ENCODE measurements at places on chromosomes 3 and 15.
A peak's percentile ranks its signal among the peaks of the same experiment; 100 is the strongest.

DNA sequence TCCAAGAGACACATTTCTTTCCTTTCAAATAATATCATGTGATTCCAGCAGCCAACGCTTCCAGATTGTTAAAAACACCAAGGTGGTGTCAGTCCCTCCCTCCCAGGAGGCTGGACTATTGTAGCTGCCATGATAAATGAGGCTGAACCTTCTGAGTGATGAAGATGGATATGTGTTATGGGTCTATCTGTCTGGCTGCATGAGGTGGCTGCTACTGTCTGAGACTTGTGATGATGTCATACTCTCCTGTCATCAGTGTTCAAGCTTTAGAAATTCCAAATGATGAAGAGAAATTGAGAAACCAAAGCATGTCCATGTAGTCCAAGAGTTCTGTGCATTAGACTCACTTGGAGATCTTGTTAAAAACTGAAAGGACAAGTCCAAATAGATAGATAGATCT, 683.0 kb downstream of the NTRK3 start:
- no peak for DNase-seq

GRCh38 chr3:134311265-134311664, 60.6 kb upstream of the RYK start:
- DNase-seq, result no peak

GRCh38 chr3:183244219-183244618, 8.8 kb upstream of the B3GNT5 start:
- no peak for DNase-seq

DNA sequence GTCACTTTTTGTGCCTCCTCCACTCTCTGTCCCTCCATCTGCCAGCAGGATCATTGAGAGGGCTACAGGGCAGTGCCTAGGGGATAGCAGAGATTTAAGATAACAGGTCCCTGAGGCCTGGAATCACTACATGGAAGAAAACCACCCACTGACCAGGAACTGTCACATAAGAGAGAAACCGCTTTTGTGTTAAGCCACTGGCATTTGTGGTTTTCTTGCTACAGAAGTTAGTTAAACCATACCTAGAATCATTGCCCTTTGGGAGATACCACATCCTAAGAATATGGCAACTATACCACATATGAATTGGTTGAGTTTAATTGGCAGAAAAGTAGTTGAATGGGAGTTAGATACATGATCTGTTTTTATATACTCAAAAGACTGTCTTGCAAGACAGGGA, 112.8 kb upstream of the LPP start:
- no peak for DNase-seq

- DNase-seq, result no peak
Measured at GRCh38 chr15:40793216-40793989, 13.5 kb upstream of the ZFYVE19 start.

DNA sequence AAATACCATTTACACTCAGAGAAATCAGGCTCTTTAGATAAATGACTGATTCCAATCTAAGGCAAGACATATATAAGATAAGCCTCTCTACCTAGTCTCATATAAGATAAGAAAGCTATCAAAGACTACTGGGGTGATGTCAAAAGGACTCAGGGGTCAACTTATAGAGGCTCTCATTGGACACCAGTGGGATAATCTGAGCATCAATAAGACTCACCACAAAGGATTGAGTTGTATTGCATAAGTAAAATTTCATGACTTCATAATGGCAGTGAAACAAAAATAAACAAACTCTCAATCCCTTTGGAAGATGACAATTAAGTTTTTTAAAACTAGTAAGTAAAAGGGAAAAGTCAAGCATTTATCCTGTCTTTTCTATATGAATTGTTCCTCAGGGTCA, 317.8 kb downstream of the SHQ1 start:
- no peak for DNase-seq

DNA sequence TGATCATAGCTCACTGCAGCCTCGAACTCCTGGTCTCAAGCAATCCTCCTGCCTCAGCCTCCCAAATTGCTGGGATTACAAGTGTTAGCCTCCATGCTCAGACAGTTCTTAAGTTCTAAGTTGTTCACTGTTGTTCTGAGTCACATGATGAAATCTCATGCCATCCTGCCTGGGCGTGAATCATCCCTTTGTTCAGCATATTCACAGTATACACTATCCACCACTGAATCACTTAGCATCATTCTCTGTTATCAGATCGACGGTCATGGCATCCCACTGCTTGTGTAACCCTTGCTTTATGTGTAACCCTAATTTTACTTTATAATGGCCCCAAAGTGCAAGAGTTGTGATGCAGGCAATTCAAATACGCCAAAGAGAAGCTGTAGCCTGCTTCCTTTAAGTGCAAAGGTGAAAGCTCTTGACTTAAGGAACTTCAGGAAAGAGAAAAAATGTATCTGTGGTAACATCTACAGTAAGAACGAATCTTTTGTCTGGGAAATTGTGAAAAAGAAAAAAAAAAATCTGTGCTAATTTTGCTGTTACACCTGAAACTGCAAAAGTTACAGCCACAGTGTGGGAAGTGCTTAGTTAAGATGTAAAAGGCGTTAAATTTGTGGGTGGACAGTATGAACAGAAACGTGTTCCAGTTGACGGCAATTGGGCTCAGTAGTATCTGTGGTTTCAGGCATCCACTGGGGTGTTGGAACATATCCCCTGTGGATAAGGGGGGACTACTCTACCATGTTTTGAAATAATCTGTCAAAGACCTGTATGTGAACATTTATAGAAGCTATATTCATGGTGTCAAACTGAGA, 80.6 kb downstream of the PCOLCE2 start:
- DNase-seq, result no peak

DNA sequence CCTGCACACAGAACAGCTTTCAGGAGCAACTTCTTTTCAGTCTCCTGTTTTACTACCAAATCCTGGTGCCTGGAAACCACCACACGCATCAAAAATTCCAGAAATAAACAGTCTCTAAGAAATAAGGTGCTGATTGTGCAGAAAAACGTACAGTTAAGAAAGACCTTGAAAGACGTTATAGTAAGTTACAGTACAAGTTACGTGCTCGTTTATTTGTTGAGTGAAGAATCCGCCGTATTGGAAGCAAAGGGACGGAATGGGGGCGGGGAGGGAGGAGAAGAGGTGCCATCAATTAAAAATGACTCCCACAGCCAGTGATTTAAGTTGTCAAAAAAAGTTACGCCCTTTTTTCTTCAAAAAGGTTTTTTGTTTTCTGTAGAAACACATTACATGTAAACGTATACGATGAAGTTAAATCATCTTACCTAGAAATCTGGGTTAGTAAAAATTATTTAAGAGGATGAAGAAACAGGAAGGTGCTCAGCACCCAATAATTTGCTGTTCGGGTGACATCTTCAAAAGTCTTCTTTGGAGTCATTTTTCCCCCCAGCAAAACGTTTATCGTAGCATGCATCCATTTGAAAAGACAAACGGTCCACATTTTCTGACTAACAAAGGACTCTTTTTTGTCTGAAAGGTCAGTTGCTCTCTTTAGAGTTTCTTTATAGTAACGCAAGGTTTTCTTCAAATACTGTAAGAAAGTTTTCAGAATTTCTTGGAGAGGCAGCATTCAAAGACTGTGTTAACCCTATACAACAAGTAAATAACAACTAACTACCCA, 782 bp upstream of the UACA start:
- DNase-seq, result no peak

GRCh38 chr3:63478990-63479660, 173.3 kb upstream of the SNTN start:
- DNase-seq, result no peak

- no peak for DNase-seq
Measured at GRCh38 chr3:41974223-41974622, 12.3 kb upstream of the ULK4 start.

GRCh38 chr3:9080163-9080562, 116.9 kb upstream of the RAD18 start:
- DNase-seq, result no peak

GRCh38 chr3:81592101-81592500, 169.3 kb downstream of the GBE1 start:
- DNase-seq, result no peak

DNA sequence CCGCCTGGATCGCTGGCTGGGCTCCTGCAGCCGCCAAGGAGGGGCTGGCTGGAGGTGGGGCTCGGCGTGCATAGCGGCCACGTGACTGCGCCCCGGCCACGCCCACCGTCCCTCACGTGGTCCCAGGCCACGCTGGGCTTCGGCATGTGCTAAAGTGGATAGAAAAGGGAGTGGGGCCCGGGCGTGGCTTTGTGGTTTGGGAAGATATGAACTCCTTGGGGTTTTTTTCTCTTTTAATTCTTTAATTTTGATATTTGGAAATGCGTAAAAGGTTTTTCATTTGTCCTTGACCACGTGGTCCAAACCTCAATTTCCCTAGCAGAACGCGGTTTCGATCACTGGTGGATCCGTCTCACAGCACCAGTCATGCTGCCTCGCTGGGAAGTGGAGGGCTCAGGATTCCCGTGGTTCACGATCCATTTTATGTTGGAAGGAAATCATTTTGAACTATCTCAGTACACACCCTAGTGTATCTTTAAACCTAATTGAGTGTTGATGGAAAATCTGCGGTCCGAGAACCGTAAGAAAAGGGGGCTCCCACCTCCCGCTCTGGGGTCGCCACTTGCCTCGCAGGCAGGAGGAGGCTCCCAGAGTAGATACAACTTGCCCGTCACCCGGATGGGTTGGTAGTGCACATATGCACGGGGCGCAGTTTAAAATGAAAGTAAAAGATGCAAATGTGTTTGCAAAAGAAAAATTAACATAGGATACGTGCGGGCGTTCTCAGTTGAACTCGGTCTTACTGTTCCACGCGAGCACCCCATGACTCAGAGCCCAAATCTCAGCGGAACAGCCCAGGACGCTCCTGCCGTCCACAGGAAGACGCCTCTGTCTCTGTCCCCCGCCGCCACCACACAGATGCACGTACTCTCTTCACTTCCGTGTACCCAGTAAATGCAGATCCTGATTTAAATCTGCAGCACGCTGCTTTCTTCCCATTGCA, 141.9 kb downstream of the PGPEP1L start:
- peak; percentile 53 for DNase-seq

- DNase-seq, result no peak
Measured at GRCh38 chr15:40064231-40064894, 25.4 kb upstream of the SRP14 start.

DNA sequence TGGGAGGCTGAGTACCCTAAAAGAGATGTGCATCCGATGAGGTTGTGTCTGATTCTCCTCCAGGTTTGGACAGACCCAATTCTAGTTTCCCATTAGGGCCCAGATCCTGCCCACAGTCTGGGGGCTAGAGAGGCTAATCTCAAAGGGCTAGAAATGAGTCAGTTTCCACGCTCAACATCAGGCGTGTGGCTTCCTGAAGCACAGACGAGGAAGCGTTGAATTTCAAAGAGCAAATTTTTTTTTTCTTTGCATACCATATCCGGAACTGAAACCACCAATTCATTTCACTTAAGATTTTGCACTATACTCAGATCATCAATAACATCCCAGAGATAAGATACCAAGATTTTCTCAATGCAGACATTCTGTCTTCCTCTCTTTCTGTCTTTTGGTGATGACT, 173.8 kb upstream of the BCL6 start:
- DNase-seq, result peak; percentile 48

DNA sequence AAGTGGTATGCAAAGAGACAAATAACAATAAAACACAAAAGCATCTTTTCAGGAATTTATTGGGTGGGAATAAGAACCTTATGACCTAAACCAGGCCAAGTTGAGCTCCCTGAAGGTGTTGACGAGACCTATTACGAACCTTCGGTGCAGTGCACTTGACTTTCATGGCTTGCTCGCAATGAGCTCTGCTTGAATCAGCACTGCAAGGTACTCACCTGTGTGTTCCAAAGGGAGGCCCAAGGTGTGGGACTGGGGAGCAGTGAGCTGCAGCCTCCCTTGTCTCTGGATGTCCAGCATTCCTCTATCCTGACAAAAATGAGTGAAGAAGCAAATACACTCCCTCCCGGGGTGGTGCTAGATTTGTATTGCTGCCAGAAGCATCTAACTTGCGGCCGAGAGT, at the start of gene MDFIC2:
TSS of gene MDFIC2 (minus strand) at position 303 of the 400 bp plus-strand sequence. CDS start 665 bp downstream, outside the sequence.
- no peak for DNase-seq

DNA sequence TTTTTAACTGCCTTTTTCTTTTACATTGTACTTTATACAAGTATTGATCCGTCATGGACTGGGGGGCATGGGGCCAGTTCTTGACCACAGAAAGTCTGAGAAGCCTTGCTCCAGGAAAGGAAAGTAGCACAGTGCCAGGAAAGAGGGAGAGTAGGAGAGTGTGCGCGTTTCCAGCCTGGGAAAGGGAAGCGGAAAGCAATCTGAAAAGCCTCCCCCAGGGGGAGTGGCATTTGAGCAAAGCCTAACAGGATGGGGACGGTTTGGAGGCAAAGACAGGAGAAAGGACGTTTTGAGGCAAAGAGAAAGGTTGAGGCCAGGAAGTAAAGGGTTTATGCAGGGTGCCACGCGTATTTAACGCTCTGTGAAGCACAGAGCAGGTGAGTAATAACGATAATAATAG, 116.9 kb downstream of the RORA start:
- DNase-seq, result no peak

DNA sequence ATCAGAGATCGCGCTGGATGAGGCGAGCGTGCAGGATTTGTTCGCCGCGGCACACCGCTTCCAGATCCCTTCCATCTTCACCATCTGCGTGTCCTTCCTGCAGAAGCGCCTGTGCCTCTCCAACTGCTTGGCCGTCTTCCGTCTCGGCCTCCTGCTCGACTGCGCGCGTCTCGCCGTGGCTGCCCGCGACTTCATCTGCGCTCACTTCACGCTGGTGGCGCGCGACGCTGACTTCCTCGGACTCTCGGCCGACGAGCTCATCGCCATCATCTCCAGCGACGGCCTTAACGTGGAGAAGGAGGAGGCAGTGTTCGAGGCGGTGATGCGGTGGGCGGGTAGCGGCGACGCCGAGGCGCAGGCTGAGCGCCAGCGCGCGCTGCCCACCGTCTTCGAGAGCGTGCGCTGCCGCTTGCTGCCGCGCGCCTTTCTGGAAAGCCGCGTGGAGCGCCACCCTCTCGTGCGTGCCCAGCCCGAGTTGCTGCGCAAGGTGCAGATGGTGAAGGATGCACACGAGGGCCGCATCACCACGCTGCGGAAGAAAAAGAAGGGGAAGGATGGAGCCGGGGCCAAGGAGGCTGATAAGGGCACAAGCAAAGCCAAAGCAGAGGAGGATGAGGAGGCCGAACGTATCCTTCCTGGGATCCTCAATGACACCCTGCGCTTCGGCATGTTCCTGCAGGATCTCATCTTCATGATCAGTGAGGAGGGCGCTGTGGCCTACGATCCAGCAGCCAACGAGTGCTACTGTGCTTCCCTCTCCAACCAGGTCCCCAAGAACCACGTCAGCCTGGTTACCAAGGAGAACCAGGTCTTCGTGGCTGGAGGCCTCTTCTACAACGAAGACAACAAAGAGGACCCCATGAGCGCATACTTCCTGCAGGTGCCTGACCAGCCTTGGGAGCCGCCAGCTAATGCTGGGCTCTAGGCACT, 819 bp downstream of the KLHL40 start:
- no peak for DNase-seq

- no peak for DNase-seq
Measured at GRCh38 chr15:59312205-59312604, 60.5 kb downstream of the MYO1E start.
